ENCODE measurements at places on chromosomes 7 and 10.
A peak's percentile ranks its signal among the peaks of the same experiment; 100 is the strongest.

- no peak for DNase-seq
These were observed 104.2 kb downstream of the CTTNBP2 start for GRCh38 chr7:117769085-117769484.

- peak; percentile 56 for DNase-seq
These were observed 37.8 kb upstream of the PSAP start for GRCh38 chr10:71888623-71889387.

DNA sequence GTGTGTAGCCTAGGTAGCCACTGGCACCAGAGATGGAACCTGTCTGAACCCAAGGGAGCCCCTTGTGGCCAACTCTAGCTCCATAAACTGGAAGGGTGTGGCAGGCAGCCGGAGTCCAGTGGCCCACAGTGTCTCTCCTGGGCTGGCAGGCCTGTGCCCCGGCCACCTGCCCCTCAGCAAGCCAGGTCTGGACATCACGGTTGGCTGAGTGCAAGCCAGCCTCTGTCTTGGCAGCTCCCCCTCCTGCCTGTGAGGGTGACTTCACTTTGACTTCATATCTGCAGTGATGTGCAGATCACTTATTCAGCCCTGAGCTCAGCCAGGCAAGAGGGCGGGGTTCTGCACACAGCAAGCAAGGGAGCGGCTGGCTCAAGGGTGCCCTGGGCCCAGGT is 1.3 kb upstream of the RET start:
- no peak for DNase-seq

- DNase-seq: no peak
These were observed 140.4 kb downstream of the PIP4K2A start for GRCh38 chr10:22573820-22574569.

- no peak for DNase-seq
These were observed 135.7 kb downstream of the MBL2 start for GRCh38 chr10:52636874-52637273.

DNA sequence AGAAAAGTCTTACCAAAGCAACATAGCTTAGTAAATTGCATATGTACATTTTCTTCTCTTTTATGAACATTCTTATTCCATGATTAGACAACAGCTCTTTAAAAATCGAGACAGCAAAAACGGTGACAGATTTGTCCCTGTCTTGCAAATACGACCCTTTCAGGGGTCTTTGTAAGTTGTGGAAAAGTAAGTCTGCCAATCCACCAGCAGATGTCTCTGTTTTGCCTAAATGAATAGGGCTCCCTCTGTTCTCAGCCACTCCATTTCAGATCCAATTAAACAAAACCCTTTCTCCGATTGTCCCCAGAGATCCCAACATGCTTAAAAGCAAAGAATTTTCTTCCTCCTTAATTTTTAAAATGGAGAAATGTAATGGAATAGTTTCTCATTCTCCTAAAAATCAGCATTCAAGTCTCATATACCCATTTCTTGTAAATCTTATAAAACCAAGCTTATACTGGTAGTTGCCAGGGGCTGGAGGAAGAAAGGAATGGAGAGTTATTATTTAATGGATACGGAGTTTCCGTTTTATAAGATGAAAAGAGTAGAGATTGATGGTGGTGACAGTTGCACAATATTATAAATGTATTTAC is 61.0 kb upstream of the NFE2L3 start:
- peak; percentile 83 for DNase-seq

DNA sequence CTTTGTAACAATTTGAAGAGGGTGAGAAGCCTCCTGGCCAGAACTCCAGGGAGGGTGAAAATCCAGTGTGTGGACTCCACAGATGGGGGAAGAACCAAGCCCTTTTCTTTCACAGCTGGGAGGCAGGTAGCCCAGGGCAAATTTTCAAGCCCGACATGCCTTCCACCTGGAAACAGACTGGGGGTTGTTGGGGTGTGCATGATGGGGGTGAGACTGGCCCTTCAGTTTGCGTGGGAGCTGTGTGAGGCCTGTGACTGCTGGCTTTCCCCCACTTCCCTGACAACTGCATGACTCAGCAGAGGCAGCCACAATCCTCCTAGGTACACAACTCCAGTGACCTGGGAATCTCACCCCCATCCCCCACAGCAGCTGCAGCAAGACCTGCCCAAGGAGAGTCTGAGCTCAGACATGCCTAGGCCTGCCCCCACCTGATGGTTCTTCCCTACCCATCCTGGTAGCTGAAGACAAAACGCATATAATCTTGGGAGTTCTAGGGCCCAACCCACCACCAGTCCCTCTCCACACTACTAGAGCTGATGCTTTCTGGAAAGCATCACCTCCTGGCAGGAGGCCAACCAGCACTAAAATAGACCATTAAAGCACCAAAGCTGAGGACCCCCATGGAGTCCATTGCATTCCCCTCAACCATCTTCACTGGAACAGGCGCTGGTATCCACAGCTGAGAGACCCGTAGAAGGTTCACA is 445.4 kb downstream of the TFEC start:
- no peak for DNase-seq

GRCh38 chr7:1951159-1951536 is 281.1 kb downstream of the ELFN1 start:
- no peak for DNase-seq

GRCh38 chr10:15339892-15340291 is 31.2 kb downstream of the FAM171A1 start:
- DNase-seq: no peak

- DNase-seq: no peak
These were observed 41.6 kb downstream of the MRPS33 start for GRCh38 chr7:140972876-140973829.

DNA sequence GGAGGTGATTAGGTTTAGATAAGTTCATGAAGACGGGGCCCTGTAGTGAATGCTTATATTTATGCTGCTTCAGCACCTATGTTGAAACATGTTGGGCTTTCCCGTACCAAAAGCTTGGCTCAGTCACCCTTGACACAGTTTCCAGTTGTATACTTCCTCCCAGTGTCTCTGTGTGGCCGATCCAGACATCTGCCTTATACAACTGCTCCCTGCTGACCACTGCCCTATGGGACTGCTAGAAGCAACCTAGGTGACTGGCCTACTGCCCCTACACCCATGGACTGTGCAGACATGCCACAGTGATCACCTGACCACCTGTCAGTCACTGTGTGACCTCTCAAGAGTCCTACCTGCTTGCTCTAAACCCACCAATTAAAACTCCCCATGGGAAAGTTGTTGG is 22.6 kb upstream of the TSPAN13 start:
- no peak for DNase-seq

GRCh38 chr10:102118867-102119266 is 1.3 kb downstream of the LDB1 start:
- DNase-seq: peak; percentile 15

GRCh38 chr7:120991161-120991560 is 2.6 kb downstream of the CPED1 start:
- DNase-seq: no peak

DNA sequence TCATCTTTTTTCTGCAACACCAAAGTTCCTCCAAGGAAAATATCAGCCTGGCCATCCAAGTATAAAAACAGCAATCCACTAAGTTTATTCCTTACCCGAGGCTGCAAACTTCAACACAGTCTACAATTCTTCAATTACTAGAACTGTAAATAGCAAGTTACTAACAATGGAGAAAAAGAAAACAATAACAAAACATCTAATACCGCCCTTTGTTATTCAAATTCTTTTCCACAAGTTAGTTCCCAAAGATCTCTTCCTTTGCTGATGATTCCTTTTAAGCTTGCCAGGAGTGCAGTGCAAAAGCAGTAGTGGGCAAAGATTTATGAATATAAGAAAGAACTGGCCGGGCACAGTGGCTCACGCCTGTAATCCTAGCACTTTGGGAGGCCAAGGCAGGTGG is 86.2 kb downstream of the CUL2 start:
- no peak for DNase-seq

GRCh38 chr7:75879771-75880184 is 944 bp downstream of the RHBDD2 start:
- DNase-seq: no peak

- DNase-seq: no peak
These were observed 80.2 kb upstream of the ADAM12 start for GRCh38 chr10:126468467-126468866.

DNA sequence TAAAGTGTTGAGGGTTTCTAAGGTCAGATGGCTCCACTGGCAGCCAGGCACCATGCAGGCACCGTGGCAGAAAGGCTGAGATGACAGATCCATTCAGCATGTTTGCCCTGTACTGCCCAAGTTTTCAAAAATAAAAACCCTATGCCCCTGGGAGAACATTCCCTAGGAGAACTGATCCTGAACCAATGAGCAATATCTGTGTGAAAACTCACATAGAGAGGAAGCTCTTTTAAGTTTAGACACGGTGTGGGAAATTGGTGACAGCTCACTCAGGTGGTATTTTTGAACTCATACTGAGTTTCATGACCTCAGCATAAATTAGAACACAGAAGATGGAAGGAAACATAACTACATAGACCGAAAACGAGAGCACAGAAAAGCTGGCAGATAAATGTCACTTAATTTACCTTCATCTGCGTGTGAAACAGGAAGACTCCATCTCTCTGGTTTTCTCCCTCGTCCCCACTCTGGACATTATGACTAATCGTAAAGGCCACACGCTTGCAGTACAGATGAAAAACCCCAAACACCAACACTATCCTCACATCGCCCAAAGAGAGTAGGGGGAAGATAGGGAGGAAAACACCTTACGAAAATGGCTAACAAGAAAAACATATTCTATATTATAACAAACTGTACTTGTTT is 127.8 kb downstream of the ICA1 start:
- no peak for DNase-seq

GRCh38 chr7:2862831-2863361 is 18.8 kb upstream of the GNA12 start:
- no peak for DNase-seq

DNA sequence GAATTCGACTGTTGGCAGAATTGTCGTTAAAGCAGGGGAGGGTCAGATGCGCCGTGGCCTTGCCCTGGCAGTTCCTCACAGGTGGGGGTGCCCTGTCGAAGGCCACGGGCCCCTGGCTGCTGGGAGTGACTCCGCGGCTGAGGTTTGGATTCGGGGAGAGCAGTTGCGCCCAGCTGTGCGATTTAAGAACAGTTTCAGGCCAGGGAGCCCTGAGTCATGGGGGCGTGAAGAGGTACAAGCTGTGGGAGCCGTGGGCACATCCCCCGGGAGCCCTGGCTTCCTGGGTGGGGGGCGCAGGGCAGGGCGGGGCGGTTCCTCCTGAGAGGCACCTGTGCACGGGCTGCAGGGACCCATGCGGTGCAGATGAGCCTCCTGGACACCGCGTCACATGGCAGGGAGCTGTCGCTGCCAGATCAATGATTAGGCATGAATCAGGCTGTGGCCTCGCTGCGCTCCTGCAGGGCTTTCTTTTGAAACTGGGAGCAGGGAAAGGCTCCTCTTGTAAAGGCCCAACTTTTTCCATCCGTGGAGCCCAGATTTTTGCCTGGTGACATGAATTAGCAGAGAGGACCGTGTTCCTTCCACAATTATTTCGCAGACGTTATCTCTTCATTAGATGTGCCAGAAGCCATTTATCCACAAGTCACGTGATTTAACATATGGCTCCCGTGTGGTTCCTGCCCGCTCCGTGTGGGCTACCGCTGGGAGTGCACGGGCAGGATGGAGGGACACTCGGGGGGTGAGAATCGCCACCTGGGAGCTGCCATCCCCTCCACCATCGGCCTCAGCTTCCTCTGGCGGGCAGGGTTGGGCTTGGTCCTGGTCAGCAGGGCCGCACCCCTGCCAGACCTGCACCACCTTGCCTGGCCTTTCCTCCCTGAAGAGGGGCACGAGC is 918 bp downstream of the PWWP2B start:
- DNase-seq: no peak

DNA sequence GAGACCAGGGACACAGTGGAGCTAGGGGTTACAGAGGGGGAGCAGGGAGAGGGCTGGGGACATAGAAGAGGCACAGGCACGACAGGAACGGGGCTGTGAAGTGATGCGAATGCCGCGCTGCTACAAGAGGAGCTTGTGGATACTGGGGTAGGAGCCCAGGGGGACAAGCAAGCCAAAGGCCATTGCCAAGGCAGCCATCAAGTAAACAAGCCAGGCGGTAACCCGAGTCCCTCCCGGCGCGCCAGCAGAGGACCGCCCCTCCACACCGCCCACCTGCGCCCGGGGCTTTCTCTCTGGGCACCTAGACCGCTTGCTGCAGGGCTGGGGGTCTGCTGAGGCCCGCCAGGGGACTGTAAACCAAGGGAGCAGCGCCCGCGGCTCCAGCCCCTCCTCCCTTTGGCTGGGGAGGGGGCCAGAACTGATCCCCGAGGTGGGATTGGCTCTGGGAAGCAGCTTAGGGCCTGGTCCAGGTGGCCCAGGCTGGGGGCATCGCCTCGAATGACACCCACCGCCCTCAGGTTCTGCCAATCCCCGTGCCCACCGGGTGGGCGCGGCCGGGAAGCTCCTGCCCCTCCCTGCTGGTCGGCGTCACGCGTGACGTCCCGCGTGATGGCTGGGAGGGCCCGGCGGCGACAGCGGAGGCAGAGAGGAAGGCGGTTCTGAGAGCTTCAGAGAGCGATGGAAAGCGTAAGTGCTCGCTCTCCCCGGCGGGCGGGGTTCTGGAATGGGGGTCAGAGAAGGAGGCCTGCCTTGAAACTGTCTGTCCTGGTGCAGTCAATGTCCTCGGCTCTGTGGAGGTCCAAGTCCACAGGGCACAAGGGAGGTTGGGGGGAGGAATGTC is 982 bp downstream of the SFXN3 start:
- peak; percentile 86 for DNase-seq

DNA sequence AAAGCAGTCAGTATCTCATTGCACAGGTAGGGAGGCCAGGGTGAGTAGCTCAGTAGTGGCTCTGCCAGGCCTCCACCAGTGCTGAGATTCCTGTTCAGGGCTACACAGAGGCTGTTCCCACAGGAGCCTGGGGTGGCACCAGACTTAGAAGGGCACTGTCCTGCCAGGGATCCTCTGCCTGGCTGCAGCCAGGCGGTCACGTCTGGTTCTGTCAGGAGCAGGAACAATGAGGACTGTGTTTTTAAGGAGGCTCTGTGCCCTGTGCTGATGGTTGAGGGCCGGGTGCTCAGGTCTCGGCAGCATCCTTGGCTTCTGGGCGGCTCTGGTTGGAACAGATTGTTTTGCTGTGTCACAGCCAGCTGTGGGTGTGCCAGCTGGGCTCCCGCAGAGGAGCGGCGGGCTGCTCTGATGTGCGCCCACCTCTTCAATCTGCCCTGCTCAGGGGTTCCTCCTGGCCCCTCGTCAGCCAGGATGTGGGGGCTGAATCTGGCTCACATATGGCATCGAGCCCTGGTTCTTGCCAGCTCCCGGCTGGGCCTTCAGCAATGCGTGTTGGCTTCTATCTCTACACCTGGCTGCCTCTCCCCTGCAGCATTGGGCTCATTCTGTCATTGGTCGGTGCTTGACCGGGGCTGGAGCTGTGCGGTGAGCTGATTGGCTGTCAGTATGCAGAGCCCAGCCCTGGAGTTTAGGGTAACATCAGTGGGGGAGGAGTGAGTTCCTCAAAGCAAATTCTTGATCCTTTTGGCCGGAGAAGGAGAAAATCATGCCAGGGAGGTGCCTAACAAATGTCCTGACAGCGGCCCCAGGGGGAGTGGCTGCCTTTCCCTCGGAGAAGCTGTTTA is 41.2 kb downstream of the TACR2 start:
- DNase-seq: peak; percentile 46

GRCh38 chr10:73207883-73208282 is 39.2 kb downstream of the DNAJC9 start:
- no peak for DNase-seq

Measured in hippocampal formation (tissue), 2 donors.